NCI-H1092 (cell line): ENCODE measurements at places on chromosomes 1 and 21.

GRCh38 chr1:24364975-24365678 is 46.0 kb downstream of the GRHL3 start:
- DNase-seq: no peak

DNA sequence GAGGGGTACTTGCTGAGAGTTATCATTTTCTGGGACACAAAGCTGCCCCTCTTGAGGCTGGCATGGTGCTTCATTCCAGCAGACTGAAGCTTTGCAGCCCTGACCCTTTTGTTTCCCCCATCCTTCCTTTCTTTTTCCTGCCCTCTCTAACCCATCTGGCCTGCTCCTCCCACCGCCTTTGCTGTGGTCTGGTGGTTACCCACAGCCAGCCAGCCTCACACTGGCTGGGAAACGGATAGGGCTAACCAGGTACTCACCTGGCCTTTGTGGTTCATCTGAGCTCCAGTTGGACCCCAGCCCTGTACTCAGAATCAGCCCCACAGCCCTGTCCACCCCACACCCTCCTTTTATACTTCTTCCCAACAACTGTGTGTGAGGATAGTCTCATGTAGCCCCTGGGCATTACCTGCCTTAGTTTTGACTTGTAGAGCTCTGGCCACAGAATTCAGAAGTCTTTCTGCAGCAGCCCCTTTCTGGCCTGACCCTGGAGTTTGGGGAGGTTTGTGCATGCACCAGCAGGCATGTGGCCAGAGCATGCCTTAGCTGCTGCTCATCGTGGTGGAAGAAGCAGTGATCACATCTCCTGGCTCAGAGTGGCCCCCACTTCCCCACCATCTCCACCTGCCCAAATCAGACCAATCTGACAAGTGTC is 138.0 kb downstream of the TRABD2B start:
- no peak for DNase-seq

GRCh38 chr1:218299416-218299815 is 14.3 kb downstream of the RRP15 start:
- no peak for DNase-seq

GRCh38 chr1:204672482-204673121 is 12.9 kb downstream of the LRRN2 start:
- no peak for DNase-seq

DNA sequence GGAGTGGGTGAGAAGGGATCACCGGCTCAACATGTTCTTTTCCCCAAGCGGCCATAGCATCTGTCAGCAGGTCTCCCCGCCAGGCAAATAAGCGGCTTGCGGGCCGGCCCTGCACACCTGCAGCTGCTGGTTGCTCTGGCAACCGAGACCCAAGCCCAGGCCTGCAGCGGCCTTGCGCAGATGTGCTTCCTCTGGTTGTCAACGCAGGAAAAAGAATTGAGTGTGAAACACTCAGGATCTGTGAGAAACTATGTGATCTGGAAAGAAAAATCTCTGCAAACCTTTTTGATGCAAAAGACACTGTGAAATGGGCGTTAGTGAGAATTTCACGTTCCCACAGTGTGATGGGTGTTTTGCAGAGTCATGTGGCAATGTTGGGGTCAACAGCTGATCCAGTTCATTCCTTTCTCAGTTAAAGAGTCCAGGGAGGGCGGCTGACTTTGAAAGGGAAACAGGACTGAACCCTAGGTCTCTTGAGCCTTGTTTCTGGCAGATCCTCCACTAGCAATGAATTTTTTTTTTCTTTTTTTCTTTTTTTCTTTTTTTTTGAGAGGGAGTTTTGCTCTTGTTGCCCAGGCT is 28.4 kb downstream of the TOMM20 start:
- peak; percentile 20 for DNase-seq

GRCh38 chr1:156025876-156026275 is 5.1 kb upstream of the SSR2 start:
- DNase-seq: peak; percentile 31

- DNase-seq: peak; percentile 35
Observed at GRCh38 chr1:220879509-220880361, 492 bp downstream of the HLX start.

- no peak for DNase-seq
Observed at GRCh38 chr1:14682941-14683621, 84.6 kb downstream of the KAZN start.

DNA sequence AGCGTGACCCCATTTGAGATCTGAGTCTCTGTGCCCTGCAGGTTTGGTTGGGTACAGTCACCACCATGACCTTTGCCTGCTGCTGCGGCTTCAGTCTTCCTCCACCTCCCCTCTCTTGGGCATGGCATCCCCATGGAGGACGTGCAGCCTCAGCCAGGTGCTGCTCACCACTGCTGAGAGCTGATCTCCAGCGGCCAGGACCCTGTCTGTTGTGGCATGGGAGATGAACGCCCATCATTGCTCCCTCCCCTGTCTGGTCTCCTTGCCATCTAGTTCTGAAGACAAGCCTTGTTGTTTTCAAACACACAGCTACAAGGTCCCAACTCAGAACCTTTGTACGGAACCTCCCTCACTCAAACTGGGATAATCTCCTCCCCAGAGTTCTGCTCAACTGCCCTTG is 19.2 kb upstream of the PKP1 start:
- no peak for DNase-seq

- DNase-seq: peak; percentile 28
Observed at GRCh38 chr1:34163792-34164731, 968 bp downstream of the CSMD2 start.

DNA sequence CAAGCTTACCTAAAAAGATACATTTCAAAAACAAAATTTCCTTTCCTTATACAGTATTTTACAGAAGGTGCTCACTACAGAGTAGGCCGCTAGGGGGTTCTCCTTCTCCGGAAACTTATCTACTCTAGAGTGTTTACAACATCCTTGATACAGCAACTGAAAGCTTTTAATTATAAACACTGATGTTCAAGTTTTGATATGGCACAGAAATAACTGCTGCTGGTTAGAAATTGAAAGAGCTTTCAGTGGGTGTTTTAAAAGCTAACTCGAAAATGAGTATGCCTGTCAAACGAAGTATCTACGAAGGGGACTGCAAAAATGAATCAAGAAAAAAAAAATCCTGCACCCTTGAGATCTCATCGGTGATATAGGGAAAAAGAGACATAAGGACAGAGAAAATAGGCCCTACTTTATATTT is 1.0 kb downstream of the YOD1 start:
- no peak for DNase-seq

DNA sequence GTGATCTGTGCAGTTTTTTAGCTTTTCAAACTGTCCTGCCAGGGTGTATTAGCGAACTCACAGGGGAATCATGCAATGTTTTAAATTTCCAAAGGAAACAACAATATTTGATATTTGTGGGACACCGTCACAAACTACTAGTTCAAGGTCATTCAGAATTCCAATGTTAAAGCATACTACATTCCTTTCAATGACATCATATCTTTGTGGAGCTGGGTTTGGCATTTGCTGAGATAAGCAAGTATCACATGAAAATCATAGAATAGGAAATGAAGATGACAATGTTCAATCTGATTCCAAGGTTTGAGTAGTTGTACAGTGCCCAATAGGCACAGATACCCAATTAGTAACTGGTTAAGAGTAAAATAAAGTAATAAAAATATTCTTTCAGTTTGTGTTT is 35.6 kb downstream of the NUF2 start:
- no peak for DNase-seq

GRCh38 chr1:22870201-22870871 is 102.3 kb downstream of the LACTBL1 start:
- peak; percentile 90 for DNase-seq
